ENCODE measurements at places on chromosomes 4 and X. TPM values are rescaled to one million over a fixed set of nuclear protein-coding genes. Genes with fewer than 3 reads are reported as not detected.

IL15 gene
- total RNA-seq = 5.0 TPM

COMMD8 gene
- total RNA-seq = 28.5 TPM

GLRA3 gene
- under 0.01 TPM for total RNA-seq

CSAG1 gene
- total RNA-seq = not detected

RASL11B gene
- total RNA-seq = not detected

Data from uterine smooth muscle cell (primary cell).